ENCODE measurements at places on chromosomes 4 and X.

DNA sequence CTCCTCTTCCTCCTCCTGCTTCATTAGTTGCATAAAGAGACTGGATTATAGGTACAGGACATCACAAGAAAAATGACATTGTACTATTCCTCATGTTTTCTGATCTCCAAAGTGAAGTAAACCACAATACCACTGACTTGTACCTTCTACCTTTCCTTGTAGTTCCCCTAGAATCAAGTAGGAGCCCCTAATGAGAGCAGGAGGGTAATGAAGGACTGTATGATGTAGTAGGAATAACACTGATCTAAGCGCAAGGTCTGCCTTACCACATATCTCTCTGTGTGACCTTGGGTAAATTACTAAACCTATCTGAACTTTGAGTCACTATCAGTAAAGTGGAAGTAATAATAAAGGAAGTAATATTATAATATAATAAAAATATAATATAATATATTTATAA, 3.6 kb downstream of the VSIG4 start:
- no peak for DNase-seq

DNA sequence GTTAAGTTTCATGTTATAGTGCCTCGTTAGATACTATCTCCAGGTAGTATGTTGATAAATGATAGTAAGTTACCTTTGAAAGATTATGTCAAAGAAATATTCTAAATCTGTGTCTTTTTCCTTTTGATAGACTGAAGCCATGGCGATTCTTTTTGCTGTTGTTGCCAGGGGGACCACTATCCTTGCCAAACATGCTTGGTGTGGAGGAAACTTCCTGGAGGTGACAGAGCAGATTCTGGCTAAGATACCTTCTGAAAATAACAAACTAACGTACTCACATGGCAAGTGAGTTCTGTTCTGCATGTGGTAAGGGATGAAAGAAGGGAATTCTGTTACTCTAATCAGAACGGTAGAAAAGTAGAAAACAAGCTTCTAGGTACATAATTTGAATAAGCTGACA, 8.2 kb downstream of the VAMP7 start:
- no peak for DNase-seq

DNA sequence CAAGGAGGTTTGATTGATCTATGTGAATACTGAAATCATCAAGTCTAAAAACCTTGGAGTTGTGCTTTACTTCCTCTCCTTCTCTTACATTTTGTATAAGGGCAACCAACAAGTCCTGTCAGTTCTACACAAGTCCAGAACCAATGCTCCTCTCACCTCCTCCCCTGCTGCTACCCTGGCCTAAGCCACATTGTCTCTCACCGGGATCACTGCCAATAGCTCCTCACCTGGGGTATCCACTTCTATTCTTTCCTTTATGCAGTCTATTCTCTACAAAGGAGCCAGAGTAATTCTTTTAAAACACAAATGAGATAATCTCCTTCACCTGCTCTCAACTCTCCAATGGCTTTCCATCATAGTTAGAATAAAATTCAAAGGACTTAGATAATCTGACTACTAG, 13.3 kb upstream of the ARHGEF6 start:
- no peak for DNase-seq

- DNase-seq, result no peak
Measured at GRCh38 chr4:169345316-169345721, 74.6 kb upstream of the SH3RF1 start.

DNA sequence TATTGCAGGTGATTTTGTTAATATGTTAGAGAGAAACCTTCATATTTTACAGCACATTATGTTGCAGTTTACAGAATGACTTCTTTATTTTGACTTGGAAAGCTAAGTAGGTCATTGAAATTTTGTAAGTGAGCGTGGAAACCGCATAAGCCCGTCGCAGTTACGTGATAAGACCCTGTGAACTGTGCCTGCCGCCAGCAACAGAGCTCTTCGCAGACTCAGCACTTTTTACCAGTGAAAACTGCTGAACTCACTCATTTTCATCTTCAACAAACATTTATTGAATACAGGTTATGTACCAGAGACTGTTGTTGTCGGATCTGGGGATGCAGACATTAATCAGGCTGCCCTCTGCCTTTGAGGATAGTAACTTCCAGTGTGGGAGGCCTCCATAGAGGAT, 355.7 kb downstream of the HS3ST1 start:
- DNase-seq, result no peak

DNA sequence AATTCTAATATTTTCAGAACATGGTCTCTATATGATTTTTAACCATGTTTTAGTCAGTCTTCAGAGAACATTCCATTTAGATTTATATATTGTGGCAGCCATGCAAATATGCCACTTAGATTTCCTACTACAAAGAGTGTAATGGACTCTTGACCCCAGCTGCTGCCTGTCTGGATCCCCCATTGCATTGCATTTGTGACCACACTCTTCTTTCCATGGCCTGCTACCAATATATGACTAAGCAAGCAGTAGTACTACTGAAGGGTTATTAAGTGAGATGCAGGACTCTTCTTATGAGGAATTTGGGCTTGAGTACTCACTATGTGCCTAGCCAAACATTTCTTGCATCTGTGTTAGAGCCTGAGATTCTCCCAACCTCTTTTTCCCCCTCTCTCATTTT, 306.8 kb downstream of the PDHA2 start:
- no peak for DNase-seq

GRCh38 chr4:76706581-76706980, 191.4 kb downstream of the SOWAHB start:
- DNase-seq, result no peak
